Adrenal gland (tissue), 19 donors: ENCODE measurements at places on chromosomes 2 and 18. TPM values are rescaled to one million over a fixed set of nuclear protein-coding genes. Genes with fewer than 3 reads are reported as not detected.

DNA sequence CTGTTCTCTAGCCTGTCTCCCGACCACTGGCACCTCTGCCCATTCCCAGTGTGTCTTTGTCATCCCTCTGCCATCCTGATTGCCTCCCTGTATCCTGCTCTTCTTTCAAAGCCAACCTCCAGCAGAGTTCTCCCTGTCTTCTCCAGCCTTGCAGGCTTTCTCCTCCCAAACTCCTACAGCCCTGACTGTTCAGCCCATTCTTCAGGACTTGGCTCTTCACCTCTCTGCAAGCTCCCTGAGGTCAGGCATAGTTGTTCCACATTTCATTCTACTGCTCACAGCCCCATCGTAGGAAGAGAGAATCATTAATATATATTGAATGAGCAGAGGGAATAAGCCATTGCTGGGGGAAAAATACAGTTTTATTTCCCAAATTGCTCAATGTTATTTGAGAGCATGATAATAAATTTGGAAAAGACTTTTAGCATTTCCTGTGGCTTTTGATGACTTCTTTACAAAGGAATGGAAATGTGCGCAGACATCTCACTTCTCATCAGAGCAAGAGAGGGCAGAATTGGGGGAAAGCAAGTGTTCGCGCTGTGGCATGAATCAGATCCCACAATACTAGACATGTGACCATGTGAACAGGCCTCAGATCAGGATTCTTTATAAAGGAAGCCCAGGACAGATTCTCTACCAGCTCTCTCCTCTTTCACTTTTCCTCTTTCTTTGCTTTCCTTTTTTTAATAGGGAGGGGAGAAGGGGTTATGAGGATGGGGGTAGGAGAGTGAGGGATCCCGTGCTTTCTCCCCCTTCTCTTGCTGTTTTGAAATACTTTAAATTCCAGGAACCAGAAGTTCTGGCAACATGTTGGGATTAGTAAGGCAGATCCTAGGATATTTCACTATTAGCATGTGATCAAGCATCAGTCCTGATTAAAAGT is 37.4 kb downstream of the EPAS1 start:
- DNase-seq = no peak

- peak; percentile 37 for DNase-seq
Measured at GRCh38 chr2:171141320-171141719, 19.4 kb downstream of the TLK1 start.

GRCh38 chr2:200306196-200306930 is at the start of gene SPATS2L:
Gene SPATS2L (plus strand): TSS chr2:200306693. CDS start chr2:200389245, 82,552 bp downstream.
- DNase-seq = peak; percentile 82

- no peak for DNase-seq
Measured at GRCh38 chr2:149613704-149614103, 26.1 kb upstream of the MMADHC start.

- DNase-seq = no peak
Measured at GRCh38 chr2:120624738-120625446, 110.8 kb upstream of the GLI2 start.

- DNase-seq = peak; percentile 61
Measured at GRCh38 chr2:152694161-152694661, 23.1 kb downstream of the PRPF40A start.

DNA sequence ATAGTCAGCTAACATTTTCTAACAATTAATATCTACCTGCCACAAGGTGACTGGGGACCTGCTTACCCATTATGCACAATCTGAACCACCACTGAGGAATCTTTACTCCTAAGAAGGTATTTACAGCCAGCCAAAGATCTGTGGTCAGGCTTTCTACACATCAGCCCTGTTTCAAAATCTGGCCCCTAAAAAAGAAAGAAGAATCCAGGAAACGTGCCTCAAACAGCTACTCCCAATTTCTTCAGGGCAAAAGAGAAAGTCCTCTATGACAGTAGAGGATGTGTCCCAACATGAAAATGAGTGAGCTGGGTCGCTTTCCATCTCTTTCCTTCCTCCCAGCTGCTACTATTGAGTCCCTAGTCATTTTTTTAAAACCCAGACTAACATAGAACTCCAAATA is 79.5 kb downstream of the EPB41L3 start:
- DNase-seq = no peak

DNA sequence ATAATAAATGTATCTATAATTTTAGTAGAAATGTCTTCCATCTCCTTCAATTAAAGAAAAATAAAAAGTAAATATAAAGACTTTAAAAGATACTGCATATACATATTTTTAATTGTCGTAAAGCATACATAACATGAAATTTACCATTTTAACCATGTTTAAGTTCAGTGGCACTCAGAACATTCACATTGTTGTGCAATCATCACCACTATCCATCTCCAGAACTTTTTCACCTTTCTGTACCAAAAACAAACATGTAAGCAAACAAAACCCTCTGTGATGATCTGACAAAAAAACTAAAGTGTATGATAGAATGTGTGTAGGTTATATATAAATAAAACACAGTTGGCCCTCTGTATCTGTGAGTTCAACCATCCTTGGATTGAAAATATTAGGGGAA is 13.4 kb upstream of the DCTN1 start:
- no peak for DNase-seq

DNA sequence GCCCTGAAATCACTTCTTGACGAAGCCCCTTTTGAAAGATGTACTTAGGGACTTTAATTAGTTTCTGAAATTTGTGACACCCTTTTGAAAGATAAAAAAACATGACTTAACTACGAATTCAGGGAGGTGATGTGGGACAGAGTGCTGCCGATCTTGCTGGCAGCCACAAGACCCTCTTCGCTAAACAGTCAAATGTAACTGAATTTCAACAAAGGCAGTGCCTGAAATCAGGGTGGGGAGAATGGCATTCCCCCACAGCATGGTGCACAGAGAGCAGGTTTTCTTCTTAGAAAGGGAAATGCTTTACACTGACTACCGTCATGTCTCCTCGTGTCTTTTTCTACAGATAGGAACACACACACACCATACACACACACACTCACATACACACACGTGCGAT is 640.2 kb upstream of the POU3F3 start:
- DNase-seq = no peak

- DNase-seq = no peak
Measured at GRCh38 chr2:95057535-95058370, 32.2 kb downstream of the MAL start.

DNA sequence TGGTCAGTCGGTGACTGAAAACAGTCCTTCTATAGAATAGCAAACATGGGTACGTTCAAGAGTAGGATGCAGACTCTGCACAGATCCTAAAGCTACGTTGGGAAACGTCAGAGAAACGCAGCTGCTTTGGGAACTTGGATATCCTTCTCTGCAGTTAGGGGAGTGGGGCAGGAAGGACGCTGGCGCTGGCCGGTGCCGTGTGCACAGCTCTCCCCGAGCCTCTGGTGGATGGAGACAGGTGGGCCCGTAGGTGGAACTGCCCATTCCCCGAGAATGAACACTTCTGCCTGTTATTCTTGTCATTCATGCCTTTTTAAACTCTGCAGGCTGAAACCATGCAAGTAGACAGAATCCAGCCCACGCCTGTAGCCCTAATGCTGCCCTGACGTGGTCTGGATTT is 91.7 kb upstream of the MBOAT2 start:
- DNase-seq = no peak

DNA sequence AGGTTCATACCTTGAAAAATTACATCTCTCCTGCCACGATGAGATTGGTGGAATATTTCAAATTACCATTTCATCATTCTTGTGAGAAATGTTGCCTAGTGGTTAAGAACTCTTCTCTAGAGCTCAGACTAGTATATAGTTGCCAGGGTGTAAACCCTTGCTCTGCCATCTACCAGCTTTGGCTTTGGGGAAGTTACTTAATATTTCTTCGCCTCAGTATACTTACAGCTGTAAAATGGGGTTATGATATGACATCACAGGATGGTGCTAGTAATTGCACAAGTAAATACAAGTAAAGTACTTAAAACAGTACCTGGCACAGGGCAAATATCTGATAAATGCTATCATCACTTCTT is 1.5 kb downstream of the SPOPL start:
- DNase-seq = no peak

- no peak for DNase-seq
Measured at GRCh38 chr2:208669394-208669793, 262.8 kb downstream of the PTH2R start.

GRCh38 chr2:138071720-138072719 is 107.7 kb downstream of the HNMT start:
- no peak for DNase-seq

DNA sequence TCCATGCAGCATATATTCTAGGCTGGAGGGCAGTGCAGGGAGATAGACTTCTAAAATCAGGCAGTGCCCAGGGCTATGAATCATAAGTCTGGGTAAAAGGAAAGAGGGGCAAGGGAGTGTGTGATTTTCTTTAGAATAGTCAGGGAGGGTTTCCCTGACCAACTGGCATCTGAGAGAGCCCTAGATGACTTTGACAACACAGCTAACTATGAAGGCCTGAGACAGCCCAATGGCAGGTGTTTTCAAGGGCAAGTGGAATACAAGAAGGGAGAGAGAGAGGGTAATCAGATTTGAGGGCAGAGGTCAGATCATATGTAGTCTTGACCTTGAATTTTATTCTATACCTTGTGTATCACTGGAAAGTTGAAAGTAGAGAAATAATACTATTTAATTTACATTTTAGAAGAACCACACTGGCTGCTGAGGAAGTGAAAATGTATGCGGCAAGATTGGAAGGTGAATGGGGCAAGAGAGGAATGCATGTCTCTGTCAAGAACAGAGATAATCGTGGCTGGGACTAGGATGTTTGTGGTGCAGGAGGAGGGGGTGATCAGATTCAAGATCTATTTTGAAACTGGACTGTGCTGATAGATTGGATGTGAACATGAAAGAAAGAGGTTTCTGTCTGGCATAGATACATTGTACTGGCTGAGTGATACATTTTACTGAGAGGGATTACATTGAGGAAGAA is 1.9 kb upstream of the ITGB6 start:
- DNase-seq = no peak

GRCh38 chr2:66869076-66869475 is 434.2 kb downstream of the MEIS1 start:
- DNase-seq = no peak

- peak; percentile 89 for DNase-seq
Measured at GRCh38 chr2:18987592-18988073, 370.8 kb downstream of the OSR1 start.

Gene GPATCH11
- total RNA-seq = 8.9 TPM

Gene C1GALT1C1L
- 4.0 TPM for total RNA-seq

Gene MATN3
- 0.47 TPM for total RNA-seq

Gene GALNT3
- total RNA-seq = 0.55 TPM

Gene TSGA10
- total RNA-seq = 7.7 TPM

Gene ABCG5
- not detected for total RNA-seq

Gene CHRNG
- total RNA-seq = not detected

Gene TWSG1
- total RNA-seq = 18.9 TPM

Gene PDE6D
- 33.0 TPM for total RNA-seq

Gene HTR2B
- total RNA-seq = 51.4 TPM
